MM.1S (cell line): ENCODE measurements at places on chromosomes 13 and 19.
A peak's percentile ranks its signal among the peaks of the same experiment; 100 is the strongest.

- DNase-seq, result no peak
Observed at GRCh38 chr19:30276011-30276882, 95.9 kb upstream of the ZNF536 start.

DNA sequence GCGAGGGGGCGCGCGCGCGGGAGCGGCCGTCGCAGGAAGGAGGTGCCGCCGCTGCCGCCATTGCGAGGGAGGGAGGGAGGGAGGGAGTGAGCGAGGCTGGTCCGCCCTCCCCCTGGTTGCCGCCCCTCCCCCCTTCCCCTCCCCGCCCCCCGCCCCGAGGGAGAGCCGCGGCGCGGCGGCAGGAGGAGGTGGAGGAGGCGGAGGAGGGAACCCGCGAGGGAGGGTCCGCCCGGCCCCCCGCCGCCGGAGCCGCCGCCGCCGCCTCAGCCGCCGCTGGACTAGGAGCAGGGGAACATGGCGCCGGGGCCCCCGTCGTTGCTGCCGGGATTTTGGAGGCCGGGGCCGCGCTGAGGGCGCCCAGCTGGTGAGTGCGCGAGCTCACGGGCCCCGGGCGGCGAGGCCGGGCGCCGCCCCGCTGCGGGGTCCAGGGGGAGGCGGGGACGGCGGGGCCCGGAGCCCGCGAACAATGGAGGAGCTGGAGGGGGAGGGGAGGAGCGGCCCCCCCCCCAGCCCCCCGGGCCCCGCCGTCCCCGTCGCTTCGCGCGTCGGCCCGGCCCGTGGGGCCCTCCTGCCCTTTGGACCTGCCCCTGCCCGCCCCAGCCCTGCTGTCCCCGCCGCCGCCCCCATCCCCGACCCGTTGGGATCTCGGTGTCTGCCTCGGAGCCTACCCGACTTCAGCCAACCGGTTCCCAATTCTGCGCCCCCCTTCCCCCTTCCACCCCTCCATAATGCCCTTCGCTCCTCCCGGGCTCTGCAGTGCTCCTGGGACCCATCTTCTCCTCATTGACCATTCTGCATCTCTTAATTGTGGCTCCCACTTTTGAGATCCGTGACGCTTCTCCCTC is at the start of gene ARHGAP35:
Gene ARHGAP35, plus strand, starts transcription at position 152 of the 845 bp plus-strand sequence. CDS start 57,679 bp downstream, outside the sequence.
- peak; percentile 88 for DNase-seq

- no peak for DNase-seq
Observed at GRCh38 chr13:36089130-36089647, 42.0 kb downstream of the DCLK1 start.

GRCh38 chr19:44960906-44961728 is 5.9 kb downstream of the CLPTM1 start:
- no peak for DNase-seq

DNA sequence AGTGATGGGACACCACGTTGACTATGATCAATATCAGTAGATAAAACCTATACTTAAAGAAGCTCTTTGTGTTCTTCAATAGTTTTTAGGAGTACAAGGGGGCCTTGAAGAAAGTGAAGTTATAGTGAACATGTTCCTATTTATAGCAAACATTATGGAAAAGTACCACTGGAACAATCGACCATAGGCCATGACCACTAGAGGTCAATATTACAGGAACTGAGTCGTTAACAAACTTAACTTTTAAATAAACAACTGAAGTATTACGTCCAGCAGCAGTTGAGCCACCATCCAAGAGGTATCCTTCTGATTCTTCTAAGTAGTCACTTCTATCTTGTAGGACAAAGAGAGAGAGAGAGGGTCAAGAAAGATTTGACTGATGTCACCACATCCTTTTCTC is 391.0 kb upstream of the SLITRK5 start:
- no peak for DNase-seq

DNA sequence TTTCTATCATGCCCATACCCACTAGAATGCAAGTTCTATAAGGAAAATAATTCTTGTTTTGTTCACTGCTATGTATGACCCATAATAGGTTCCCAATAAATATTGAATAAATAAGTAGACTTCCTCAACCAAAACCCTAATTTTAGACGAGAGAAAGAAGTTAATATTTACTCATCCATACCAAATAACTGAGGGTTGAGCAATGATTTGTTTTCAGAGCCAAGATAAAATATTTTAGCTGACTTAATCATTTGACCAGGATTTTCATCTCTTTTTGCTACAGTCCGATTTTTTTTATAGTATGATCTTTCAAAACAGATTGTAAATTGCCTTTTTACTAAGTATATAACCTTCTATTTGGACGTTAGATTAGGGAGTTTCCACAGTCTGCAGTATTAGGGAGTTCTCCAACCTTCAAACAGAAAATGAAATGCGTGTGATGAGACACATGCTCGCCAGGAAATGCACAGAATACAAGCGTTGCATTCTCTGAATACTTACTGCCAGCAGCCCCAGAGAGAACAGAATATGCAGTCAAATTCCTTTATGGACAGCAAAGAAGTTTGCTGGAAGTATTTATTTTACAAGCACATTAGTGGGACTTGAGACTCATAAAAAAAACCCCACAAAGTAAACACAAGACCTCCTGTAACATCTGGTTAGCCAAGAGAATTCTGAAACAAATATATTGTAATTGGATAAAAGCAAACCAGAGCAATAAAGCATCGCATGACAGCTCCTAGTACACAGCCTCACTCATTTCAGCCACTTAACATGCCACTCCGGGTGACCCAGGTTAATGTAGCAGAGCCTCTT is 230.0 kb downstream of the MYO16 start:
- DNase-seq, result peak; percentile 68

DNA sequence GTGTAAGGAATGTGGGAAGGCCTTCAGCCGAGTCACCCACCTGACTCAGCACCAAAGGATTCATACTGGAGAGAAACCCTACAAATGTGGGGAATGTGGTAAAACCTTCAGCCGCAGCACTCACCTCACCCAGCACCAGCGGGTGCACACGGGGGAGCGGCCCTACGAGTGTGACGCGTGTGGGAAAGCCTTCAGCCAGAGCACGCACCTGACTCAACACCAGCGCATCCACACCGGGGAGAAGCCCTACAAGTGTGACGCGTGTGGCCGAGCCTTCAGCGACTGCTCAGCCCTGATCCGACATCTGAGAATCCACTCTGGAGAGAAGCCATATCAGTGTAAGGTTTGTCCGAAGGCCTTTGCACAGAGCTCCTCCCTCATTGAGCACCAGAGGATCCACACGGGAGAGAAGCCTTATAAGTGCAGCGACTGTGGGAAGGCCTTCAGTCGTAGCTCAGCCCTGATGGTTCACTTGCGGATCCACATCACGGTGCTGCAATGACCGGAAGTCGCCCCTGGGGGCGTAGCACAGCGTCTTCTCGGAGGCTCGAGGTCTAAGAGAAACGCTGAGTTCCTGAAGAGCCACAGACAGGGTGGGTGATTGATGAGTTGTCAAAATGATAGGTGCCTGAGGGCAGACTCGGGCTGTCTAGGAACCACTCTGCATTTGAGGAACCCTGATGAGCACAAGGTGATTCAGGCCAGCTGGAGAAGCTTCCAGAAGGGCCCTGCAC is 12.2 kb downstream of the ZSCAN22 start:
- DNase-seq, result no peak

GRCh38 chr13:71798707-71799106 is 68.3 kb downstream of the DACH1 start:
- DNase-seq, result no peak

- no peak for DNase-seq
Observed at GRCh38 chr13:50596776-50597203, 246.7 kb downstream of the DLEU7 start.

DNA sequence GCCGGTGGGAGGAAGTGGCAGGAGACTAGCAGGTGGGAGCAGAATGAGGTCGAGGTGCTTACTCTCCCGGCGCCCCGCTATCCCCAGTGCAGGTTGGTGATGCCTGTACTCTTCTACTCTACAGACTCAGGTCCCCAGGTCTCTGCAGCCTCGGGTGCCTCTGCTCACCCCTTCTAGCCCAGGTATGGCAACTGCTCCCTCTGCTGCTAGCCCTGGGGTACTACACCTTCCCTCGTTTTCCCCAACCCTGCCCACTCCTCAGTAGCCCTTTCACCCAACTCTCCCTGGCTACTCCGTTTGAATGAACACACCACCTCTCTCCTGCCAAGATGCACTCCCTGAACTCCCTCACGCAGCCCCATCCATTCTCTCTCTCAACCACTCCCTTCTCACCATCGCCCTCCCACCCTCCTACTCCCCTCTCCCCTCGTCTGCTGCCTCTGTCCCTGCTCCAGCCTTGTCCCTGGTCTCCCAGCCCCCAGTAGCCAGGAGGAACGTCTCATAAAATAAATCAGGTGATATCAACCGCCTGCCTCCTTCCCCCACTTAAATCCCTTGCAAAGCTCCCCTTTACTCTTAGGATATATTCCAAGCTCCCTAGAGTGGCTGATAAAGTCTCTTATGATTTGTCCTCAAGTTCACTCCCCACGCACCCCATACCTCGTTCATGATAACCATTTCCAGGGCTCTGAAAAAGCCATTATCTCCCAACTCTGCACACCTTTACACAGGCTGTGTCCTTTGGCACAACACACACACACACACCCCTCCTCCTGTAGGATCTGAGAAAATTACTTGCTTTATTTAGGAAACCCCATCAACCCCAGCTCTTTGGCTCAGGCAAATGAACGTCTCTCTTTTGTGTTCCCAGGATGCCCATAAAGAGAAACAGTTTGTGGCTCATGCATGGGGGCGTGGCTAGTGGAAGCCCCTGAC is 8.2 kb upstream of the MEIS3 start:
- DNase-seq, result peak; percentile 43

DNA sequence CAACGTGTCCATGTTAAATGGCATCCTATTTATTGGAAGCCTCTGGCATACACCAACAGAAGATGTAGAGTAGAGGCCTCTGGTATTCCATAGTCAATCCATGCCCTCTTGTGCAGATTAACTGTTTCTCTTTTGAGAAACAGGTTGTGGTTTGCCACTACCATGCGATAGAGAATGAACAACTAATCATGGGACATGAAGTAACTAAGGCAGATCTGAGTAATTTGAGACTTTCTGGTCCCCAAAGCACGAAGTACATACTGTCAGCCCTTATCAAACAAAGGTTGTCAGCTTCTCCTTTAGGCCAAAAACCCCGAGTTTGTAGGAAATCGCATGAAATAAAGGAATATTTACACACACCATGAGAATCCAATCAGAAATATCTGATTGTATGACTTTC is 3.6 kb downstream of the ZNF121 start:
- no peak for DNase-seq

GRCh38 chr19:3698386-3698950 is 1.8 kb downstream of the PIP5K1C start:
- DNase-seq, result no peak

GRCh38 chr13:110140099-110140498 is 166.9 kb downstream of the COL4A1 start:
- DNase-seq, result no peak

- no peak for DNase-seq
Observed at GRCh38 chr19:49155820-49156346, 687 bp upstream of the HRC start.

GRCh38 chr19:12695096-12695495 is 1.3 kb downstream of the FBXW9 start:
- DNase-seq, result no peak

GRCh38 chr13:50800091-50800739 is 43.3 kb downstream of the DLEU7 start:
- DNase-seq, result no peak

- no peak for DNase-seq
Observed at GRCh38 chr19:15123900-15124299, 16.7 kb downstream of the SYDE1 start.

DNA sequence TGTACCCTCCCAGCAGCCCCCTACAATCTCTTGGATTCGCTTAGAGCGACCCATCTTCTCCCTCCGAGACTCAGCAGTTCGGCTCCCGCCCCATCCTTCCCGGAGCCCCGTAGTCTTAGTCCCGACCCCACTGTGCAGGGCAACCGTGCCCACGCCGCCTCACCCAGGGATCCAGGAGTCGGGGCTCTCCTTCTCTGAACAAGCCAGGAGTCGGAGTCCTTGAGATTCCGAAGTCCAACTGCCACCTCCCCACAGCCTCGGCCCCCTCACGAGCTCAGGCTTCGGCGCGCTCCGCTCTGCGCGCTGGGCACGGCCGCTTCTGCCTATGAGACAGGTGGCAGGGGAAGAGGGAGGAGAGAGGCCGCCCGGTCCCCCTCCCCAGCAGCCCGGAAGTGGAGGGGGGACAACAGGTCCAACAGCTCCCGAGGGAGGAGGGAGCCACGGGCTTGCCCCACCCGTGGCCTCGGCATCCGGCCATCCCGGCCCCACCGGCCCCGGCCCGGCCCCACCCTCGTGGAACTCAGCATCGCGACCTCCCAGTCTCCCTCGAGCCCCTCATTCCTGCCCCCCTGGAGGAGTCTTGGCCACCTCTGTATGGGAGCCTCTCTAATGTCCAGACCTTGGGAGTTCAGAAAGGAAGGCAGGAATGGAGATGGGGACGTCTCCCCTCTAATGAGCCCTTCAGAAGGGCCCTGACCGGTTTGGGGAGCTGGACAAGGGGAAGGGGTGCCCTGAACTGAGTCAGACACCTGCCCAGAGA is at the start of gene PHLDB3:
Gene PHLDB3, minus strand, starts transcription at position 321 of the 760 bp plus-strand sequence. CDS start 628 bp downstream, outside the sequence.
- peak; percentile 39 for DNase-seq

DNA sequence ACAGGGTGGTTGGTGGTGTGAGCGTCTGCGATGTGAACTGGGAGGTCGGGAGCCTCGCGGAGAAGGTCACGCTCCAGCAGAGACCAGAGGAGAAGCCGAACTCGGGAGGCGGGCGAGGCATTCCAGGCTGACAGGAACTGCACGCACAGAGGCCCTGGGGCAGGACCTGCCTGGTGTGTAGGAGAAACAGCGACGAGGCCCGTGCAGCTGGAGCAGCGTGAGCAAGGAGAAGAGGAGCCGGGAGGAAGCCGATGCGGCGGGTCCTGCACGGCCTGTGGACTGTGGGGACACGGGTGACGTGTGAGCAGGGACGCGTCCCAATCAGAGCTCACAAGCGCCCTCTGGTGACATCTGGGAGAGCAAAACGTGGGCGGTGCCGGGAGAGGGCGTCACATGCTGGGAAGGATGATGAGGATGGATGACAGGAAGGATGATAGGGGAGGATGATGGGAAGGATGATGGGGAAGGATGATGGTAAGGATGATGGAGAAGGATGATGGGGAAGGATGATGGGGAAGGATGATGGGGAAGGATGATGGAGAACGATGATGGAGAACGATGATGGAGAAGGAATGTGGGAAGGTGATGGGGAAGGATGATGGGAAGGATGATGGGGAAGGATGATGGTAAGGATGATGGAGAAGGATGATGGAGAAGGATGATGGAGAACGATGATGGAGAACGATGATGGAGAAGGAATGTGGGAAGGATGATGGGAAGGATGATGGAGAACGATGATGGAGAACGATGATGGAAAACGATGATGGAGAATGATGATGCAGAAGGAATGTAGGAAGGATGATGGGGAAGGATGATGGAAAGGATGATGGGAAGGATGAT is 16.1 kb upstream of the MADCAM1 start:
- no peak for DNase-seq

GRCh38 chr13:80313668-80314256 is 27.2 kb downstream of the SPRY2 start:
- no peak for DNase-seq

- no peak for DNase-seq
Observed at GRCh38 chr13:29934531-29935308, 84.3 kb upstream of the UBL3 start.
